ENCODE measurements at places on chromosomes 6 and 20.

- DNase-seq, result no peak
Observed at GRCh38 chr20:10412591-10413408, 21.2 kb downstream of the MKKS start.

- DNase-seq, result no peak
Observed at GRCh38 chr20:36173451-36173933, 19.0 kb downstream of the EPB41L1 start.

DNA sequence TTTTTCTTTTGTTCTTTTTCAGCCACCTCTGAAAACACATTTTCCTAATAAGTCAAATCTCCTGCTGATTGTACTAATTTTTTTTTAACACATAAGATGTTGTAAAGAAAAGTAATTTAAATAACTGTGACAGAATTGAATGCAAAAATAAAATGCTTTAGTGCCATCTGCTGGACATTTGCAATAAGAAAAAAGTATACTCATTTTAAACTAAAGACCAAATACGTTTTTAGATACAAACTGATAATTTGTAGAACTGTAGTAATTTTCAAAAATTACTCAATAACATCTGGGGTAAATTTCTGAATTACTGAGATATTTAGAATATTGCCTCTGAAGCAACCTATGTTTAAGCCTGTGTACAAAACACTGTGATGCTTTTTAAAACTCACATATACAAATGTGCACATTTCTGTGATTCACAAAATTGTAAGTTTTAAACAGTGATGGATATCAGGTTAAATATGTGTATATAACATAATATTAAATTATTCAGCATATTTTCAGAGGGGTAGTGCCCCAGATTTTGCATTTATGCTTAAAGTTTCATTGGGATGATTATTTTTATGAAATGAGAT lies 198.7 kb downstream of the RIMS1 start:
- peak; percentile 28 for DNase-seq

GRCh38 chr6:71476371-71476770 lies 187.8 kb downstream of the OGFRL1 start:
- DNase-seq, result no peak

DNA sequence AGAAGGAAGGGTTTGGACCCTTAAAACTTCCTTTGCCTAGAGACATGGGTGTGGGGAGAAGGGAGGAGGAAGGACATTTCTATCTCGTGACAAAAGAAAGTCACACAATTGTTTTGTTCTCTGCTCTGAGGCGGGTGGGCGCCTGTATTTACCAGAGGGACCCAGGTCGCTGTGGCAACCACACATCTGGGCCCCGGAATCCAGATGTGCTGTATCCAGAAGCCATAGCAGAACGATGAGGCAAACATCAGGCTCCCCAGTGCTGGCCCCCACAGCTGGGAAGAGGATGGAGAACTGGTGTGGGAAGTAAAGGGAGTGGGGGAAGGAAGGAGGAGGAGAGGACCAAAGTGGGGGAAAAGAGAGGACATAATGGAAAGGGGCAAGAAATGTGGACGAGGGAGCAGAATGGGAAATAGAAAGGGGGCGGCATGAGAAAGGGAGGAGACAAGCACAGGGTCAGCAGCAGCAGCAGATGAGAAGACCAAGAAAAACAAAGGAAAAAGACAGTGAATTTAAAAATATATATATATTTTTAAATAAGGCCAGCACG lies 3.4 kb upstream of the TNXB start:
- no peak for DNase-seq

- DNase-seq, result no peak
Observed at GRCh38 chr6:70411542-70412251, 1.6 kb upstream of the FAM135A start.

DNA sequence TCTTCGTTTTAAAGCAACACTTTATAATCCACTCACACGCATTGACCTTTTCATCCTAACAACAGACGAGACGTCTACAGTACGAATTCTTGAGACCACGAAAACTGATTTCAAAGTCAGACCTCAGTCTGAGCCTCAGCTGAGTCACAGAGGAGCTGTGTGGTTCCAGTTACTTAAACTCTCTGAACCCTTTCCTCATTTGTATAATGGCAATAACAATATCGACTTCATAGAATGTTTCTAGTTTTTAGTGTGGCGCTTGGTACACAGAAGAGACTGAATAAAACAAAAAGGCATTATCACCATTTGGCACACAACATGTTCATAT lies 236.9 kb downstream of the ATXN1 start:
- no peak for DNase-seq

- no peak for DNase-seq
Observed at GRCh38 chr6:90082847-90083246, 188.6 kb downstream of the GJA10 start.

DNA sequence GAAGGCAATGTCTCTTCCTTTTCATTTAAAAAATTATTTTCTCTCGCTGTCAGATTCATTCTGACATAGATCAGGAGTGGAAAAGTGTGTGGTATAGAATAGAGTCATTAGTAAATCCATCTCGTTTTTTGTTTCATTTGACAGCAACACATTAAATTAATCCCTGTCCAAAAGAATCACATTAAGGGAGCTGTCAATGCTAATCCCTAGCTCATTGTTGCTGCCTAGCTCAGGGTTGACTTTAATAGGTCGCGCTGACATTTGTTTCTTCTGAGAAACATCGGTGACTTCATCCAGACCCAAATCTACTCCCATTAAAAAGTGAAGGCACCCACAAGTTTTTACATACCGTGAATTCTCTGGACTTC lies 25.4 kb upstream of the MAP3K7 start:
- DNase-seq, result no peak

GRCh38 chr6:1624058-1624850 lies 14.5 kb downstream of the FOXC1 start:
- DNase-seq, result no peak

All from NCI-H2081 (cell line).